CD4-positive, alpha-beta T cell treated with Interleukin-6 at 100 ng/mL for 8 hours (primary cell): ENCODE measurements at places on chromosomes 6 and 20.

DNA sequence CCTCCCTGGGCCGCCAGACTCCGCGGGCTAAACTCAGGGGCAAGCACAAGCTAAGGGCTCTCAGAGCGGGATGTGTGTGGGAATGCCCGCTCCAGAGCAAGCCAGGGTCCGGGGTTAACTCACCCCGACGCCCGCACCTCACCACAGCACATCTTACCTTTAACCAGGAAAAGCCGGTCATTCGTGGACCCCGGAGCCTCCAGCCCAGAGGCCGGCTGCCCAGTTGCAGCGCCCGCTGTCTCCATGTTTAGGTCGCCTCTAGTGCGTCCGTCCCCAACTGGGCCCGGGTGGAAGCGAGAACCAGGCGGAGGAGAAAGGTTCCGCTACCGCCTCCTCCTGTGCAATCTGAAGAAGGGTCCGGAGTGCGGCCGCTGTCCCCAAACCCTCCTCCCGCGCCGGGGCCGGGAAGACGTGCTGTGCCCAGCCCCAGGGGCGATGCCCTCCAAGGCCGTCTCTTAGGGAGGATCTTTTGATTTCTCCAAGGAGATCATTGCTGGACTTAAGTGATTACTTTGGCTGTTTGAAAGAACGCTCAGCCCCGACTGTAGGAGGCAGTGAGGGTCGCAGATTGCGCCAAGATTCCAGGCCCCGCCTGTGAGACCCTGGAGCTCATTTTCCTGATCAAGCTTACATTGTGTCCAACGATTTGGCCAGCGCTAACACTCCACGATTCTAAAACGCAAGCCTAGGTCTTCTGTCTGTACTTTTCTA lies at the start of gene TMEM242:
TSS of gene TMEM242 (minus strand) at position 265 of the 711 bp plus-strand sequence. CDS start at position 245, 20 bp downstream.
- peak; percentile 83 for DNase-seq

- no peak for DNase-seq
These were observed 60.8 kb downstream of the TGM2 start for GRCh38 chr20:38104285-38104684.

DNA sequence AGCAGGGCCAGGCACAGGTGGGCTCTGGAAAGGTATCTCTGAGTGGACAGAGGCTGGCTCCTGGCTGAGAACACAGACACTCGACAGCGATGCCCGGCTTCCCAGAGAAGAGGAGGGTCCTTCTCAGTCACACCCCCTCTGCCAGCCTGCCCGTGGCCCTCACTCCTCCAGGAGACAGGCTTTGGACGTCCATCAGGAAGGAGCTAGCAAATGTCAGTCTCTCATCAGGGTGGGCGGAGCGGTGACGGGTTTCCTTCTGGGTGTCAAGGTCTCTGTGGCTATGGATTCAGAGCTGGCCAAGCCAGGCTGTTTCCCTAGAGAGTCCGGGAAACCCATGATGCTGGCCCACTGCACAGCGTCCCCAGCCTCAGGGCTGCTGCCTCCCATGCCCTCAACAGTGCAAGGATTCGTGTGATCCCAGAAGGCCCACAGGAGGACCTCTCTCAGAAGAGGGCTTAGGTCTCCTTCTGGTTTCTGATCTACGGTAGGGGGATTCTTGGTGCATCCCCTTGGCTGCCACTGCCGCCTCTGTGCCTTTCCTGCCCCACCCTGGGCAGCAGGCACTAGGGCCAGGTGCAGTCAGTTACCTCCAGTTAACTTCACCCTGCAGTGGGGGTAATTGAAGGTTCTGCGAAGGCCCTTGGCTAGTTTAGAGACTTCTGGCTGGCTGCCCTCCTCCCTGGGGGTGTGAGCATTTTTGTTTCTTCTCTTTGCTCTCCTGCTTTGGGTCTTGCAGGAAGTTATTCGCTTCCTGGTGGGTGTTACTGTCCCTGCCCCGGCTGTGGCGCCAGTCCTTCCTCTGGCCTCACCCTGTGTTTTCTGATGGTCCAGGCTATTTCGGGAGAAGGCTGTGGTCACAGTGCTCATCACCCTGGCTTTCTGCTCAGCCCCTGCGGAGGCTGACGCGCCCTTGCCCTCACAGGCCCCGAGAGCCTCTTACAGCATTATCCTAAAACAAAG lies 80.2 kb downstream of the CDH4 start:
- no peak for DNase-seq

GRCh38 chr20:34891166-34892062 lies 15.0 kb downstream of the ACSS2 start:
- DNase-seq, result peak; percentile 39

DNA sequence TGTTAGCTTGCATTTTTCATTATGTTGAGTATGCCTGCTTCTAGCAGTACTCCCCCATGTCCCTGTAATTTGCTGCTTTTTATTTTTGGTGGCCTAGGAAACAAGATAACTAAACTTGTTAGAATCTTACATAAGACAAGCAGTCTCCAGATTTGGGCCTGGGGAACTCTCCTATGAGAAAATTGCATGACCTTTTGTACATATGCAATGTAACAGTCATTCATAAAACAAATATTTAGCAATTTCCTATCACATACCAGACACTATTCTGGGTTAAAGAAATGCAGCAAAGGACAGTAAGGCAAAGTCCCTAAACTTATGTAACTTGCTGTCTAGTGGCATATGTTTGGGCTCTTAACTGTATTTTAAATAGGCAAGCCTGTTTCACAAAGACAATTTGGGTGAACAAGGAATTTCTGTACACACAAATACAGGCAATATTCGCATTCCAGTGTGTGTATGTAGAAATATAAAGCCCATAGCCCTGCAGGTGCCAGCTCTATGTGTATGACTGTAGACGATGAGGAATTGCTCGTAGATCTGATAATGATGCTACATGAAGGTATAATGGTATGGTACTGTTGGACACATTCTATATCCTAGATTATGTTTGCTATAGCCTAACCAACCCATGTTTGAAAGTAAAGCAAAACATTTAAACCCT lies 305.2 kb upstream of the CITED2 start:
- DNase-seq, result no peak

- DNase-seq, result no peak
These were observed 261.2 kb downstream of the FOXC1 start for GRCh38 chr6:1870932-1871331.

GRCh38 chr6:88556663-88557062 lies 390.5 kb upstream of the CNR1 start:
- no peak for DNase-seq

- DNase-seq, result no peak
These were observed 126.9 kb downstream of the TRMT11 start for GRCh38 chr6:126113261-126113660.

GRCh38 chr6:30782425-30783014 lies 38.2 kb upstream of the IER3 start:
- no peak for DNase-seq

GRCh38 chr6:83303426-83303825 lies 110.3 kb downstream of the RWDD2A start:
- no peak for DNase-seq

DNA sequence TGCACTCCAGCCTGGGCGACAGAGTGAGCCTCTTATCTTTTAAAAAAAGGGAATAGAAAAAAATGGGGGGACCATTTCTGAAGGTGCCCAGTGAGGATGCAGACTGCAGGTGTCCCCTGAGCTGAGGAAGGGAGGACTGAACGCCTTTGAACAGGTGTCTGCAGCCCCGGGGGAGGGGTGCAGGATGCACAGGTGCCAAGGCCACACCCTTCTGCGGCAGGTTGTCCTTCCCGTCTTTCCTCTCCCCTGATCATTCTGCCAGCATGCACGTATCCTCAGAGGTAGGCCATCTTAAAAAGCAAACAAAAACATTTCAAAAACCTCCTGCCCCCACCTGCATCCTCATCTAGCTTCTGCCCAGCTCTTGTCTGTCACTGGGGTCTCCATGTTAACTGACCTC lies 101.3 kb downstream of the MTHFD1L start:
- no peak for DNase-seq

- DNase-seq, result no peak
These were observed 30.3 kb downstream of the ELOVL5 start for GRCh38 chr6:53318429-53318828.
